Kasumi-1 (cell line): ENCODE measurements at places on chromosomes 5 and 9.

DNA sequence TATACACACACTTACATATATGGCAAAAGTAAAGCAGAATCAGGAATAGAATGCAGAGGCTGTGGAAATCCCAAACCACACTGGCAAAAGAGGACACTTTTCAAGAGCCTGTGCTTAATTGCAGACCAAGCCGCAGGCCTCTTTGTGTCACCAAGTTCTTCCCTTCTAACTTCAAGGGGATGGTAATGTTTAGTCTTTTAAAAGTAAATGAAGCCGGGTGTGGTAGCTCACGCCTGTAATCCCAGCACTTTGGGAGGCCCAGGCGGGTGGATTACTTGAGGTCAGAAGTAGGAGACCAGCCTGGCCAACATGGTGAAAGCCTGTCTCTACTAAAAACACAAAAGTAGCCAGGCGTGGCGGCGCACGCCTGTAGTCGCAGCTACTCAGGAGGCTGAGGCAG is 28.7 kb downstream of the ROR2 start:
- no peak for DNase-seq

DNA sequence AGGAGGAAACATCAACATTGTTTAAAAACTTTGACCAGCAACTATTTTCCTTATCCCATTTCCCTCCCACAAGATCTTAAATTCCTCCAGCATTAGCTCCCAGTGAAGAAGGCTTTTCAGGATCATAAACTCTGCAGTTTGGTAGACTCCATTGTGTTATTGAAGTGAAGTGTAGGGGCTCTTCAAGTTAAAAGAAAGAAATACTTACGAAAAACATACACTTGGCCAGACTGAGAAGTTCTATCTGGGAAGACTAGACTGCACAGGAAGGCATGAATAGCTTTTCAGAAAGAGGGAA is 22.3 kb downstream of the LIFR start:
- no peak for DNase-seq

DNA sequence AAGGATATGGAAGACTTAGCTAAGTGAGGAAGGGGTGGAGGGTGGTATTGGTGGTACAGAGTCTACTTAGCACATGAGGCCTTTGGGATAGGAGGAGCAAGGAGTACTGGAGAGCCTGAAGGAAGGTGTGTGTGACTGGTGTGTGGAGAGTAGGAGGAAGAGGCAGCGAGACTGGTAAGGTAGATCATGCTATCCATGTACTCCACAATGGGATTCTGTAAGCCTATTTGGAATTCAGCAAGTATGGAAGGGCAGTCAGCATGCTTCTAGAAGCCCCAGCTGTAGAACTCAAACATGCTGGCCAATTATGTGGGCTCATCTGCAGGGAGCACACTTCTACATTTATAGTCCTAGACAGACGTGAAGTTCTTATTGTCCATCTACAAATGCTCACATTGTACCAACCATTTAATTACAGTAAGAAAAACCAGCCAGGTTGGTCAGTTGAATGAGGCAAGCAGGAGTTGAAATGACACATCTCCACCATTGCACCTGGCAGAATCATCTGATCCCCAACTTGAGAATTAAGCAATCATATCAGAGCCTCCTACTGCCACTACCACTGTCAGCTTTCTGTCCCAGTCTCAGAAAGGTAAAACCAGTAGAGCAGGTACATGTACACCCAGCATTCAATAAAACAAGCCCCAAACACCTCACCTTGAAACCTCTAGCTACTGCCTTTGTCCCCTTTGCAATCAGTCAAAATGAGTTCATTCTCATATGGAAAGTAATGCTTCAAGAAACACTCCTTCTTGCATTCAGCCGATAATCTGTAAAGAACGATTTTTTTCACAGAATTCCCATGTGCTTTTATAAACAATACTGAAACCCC is 60.9 kb upstream of the GLRX start:
- no peak for DNase-seq

- no peak for DNase-seq
Observed at GRCh38 chr9:131813116-131813515, 73.2 kb upstream of the RAPGEF1 start.

DNA sequence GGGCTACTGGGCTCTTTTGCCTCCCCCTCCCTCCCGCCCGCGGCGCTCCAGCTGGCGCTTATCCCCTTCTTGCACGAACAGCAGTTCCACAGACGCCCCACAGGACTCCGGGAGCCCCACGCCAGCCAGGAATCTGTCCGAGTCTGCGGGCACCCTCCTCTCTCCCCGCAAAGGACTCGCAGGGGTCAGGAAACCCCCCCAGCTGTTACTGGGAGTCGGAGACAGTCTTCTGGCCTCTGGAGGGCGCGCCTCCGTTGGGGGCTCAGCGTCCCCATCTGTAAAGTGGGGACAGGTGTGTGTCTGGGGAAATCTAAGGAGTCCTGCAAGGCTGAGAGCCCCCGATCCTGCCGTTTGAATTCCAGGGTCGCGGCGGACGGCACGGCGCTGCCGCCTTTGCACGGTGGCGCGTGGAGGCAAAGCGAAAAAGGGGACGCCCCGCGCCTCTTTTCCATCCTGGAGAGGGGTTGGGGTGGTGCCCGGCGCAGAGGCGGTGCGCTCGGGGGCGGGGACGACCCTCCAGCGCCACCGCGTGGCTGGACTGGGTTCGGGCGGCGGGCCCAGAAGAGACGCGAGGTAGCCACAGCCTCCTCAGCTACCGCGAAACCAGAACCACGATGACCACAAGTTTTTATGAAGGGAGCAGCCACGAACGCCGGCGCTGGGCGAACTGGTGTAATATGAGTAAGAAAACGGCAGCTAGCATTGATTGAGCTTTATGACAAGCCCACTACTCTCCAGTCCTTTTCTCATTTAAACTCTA is 2.8 kb upstream of the CCIN start:
- peak; percentile 57 for DNase-seq

GRCh38 chr5:111784491-111785181 is 27.6 kb upstream of the NREP start:
- DNase-seq: no peak

- DNase-seq: no peak
Observed at GRCh38 chr5:74576941-74577456, 63.5 kb downstream of the ENC1 start.

DNA sequence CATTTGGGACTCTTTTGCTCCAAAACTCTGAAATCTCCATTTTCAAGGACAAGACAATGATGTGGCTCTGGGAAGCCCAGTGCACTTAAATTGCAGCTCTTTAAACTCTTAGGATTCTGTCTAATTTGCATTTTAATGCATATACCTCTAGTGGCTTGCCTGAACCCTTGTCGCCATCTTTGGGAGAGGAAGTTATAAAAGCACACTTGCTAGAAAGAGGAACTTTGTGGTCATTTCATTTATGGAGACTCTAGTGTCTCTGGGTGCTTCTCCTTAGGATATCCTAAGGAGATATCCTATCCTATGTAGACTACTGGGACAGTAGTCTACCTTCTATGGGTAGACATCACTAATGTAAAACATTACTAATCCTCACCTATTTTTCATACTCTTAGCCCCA is 77.3 kb upstream of the SLC1A3 start:
- peak; percentile 95 for DNase-seq

- DNase-seq: no peak
Observed at GRCh38 chr5:72510610-72511181, 3.5 kb upstream of the ZNF366 start.

- DNase-seq: no peak
Observed at GRCh38 chr5:150044712-150045111, 41.6 kb downstream of the CSF1R start.

DNA sequence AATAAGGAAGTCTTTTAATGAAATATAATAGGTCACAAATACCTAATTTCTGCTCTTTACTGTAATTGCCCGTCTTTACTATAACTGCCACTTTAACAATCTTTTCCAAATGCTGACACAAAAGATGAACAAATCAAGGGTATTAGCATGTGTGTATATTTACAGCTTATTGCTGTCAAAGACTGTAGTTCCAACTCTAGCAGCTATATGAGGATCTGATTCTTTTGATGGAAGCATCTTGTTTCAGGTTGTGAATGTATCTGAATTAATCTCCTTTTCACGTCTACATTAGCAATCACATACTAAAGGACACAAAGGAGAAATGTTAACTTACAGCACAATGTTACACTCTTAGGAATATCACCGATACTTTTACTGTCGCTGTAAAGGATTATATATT is 27.9 kb downstream of the RFX3 start:
- no peak for DNase-seq

DNA sequence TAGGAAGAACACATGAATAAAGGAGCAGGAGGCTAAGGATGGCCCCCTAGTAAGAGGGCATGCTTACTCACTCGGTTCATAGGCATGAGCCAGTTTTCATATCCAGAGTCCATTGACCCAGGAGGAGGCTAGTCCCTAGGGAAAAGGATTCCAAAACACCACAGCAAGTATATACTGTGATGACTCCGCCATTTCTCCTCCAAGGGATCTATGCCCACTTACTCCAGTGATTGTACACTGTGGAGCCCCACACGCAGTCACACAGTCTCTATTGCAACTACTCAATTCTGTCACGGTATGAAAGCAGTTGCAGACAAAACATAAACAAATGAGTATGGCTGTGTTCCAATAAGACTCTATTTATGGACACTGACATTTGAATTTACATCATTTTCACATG is 117.7 kb upstream of the ALDH1B1 start:
- no peak for DNase-seq

- DNase-seq: peak; percentile 38
Observed at GRCh38 chr9:27276193-27277030, 20.5 kb downstream of the EQTN start.

DNA sequence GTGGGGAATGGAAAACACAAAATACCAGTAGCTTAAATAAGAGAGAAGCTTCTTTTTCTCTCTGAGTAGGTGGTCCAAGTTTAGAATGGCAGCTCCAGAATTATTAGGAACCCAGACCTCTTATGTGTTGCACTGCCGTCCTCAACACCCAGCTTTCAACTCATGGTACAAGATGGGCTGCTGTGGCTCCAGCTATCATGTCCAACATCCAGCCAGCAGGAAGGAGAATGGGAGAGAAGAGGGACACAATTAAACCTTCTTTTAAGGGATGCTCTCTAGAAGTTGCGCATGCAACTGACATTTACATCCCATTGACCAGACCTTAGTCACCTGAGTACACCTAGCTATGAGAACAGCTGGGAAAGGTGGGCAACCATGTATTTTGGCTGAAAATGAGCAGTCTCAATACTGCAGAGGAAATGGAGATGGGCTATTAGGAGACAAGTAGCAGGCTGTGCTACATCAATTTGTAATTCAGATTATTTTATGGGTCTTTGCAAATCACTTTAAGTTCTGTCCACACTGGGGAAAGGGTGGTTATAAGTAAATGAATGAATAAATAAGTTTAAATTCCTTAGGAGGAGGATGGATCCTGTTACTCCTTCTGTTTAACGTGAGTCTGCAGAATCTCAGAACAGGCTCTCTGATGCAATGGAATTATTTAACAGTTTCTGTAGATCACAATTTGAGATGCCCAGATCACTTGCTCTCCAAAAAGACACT is 76.1 kb downstream of the SLC28A3 start:
- no peak for DNase-seq

DNA sequence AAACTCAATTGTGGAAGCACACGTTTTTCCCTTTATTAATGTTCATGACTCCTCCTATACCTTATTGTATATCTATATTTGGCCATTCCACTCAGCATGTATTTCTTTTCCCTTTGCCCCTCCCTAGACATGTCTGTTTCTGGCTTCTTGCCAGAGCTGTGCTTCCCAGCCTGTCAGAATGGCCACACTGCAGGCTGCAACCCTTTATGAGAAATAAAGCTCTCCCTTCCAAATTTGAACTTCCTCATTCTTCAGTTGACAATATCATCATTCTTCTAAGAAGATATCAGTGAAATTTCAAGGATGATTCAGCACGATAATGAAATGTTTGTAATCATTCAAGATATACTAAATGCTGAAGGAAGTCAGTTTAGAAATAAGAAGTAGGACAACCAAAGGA is 107.6 kb upstream of the PRSS3 start:
- DNase-seq: peak; percentile 31

DNA sequence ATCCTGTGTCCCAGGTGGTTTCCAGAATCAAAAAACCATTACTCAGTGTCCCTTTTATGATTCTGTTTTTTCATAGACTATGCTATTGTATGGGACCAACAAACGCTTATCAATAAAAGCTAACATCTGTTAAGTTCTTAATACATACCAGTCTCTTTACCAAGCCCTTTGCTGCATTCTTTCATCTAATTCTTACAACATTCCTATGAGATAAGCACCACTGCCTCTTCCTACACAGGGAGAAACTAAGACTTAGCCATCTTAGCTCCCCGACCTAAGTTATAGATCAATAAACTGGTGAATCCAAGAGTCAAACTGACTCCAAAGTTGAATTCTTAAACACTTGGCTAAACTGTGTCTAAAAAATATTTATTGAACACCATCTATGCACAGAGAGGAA is 26.6 kb downstream of the DRD1 start:
- no peak for DNase-seq

GRCh38 chr5:177425801-177426565 is 493 bp upstream of the GRK6 start:
- peak; percentile 99 for DNase-seq

- DNase-seq: peak; percentile 92
Observed at GRCh38 chr5:102801371-102801770, 46.3 kb downstream of the PAM start.

DNA sequence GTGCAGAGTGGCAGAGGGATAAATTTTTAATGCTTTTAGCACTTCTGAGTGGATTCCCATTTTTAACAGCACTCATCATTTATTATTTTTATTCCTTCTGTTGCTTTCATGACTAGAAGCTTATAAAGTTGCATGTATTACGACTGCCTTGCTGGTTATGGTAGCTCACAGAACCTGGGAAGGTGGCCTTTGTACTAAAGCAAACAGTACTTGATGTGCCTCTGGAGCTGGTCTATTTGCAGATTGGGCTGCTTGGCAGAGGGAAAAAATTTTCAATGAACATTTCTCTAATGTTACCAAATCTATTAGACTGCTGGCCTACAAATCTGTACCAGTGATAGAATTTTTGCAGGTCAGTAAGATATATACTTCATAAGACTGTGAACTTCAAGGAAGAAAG is 274.5 kb upstream of the C9orf72 start:
- DNase-seq: no peak

DNA sequence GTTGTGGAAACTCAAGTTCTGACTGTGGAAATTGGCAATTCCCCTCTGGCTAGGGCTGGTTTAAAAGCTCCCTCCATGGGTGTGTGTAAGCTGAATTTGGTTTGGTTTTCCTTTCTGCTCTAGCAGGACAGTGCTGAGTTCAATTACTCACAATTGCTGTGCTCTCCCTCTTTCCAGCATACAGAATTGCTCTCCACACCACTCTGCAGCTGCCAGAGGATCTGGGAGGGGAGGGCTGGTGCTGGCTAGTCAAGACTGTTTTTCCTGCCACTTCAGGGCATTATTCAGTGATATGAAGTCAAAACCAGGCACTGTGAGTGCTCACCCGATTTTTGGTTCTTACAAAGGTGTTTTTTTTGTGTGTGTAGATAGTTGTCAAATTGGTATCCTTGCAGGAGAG is 336.9 kb upstream of the SLC24A2 start:
- no peak for DNase-seq

GRCh38 chr9:75053869-75054268 is 25.8 kb upstream of the CARNMT1 start:
- DNase-seq: no peak

GRCh38 chr5:4765411-4765810 is 374.7 kb upstream of the ADAMTS16 start:
- DNase-seq: no peak
